ENCODE measurements at places on chromosomes 3 and 15.

DNA sequence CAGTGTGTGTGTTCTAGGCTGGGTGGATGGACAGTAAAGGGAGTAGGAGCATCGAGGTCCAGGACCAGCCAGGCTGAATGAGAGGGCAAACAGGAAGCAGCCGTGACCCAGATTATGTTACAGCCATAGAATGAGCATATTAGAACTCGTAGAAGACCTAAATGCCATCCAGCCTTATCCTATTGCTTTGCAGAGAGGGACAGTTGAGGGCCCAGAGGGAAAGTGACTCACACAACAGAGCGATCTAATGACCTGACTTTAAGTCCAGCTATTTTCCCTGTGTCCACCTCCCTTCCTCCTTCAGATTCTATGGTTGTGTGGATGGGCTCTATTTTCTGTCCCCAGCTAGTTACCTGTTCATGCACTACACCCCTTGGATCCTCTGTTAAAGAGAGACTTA, 634.1 kb upstream of the TBL1XR1 start:
- no peak for DNase-seq

- peak; percentile 24 for DNase-seq
These were observed 1.0 kb upstream of the UBL7 start for GRCh38 chr15:74461847-74462511.

- DNase-seq, result peak; percentile 63
These were observed 52.9 kb upstream of the SEC13 start for GRCh38 chr3:10373686-10374261.

- no peak for DNase-seq
These were observed 59.0 kb upstream of the MBNL1 start for GRCh38 chr3:152209776-152210175.

DNA sequence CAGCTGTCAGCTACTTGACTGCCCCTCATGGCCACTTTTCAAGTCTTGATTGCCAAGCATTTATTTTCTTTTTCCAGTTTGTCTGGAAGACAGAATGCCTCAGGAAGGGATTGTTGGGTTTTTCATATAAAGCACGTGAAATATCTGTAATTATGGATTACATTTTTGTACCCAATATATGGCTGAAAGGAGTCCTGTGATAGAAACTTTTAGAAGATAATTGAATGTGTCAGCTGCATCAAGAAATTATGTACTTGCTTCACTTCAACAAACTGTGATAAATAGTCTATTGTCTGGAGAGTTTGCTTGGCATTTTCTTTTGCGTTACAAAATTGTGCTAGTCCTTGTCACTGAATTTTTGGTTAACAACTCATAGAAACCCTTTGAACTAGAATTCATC, 247.9 kb upstream of the SLCO3A1 start:
- DNase-seq, result no peak

DNA sequence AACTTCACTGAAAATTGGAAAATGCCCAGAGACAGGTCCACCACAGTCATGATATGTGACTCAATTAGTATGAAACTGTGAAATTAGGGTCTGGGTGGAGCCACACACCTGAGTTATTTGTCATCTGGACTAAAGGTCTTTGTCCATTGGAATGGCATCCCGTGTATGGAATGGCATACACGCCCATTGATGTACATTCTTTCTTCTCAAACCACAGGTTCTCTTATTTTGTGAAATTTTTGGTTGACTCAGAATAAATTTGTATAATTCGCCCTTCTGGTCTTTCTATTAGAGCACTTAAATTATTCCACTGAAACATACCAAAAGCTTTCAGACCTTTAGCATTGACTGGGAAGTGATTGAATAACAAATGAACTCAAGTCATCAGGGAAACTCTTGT, 66.8 kb upstream of the UBE2E1 start:
- no peak for DNase-seq

GRCh38 chr15:78045189-78045588, 32.3 kb downstream of the TBC1D2B start:
- DNase-seq, result peak; percentile 17

DNA sequence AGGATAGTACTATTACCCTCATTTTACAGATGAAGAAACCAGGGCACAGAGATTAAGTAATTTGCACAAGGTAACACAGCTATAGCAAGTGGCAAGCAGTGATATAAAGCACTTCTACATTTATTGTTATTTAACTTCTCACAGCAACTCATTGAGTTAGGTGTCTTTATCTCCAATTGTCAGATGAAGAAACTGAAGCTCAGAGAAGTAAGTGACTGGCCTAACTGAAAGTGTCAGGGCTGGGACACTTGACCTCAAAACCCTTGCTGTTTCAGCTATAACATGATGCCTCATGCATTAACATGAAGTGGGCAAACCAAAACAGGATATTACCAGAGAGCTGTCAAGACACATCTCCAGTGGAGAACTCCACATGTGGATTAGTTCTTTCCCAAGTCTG, 65.8 kb upstream of the LEKR1 start:
- DNase-seq, result peak; percentile 26

GRCh38 chr3:8884630-8885290, 78.5 kb downstream of the RAD18 start:
- DNase-seq, result no peak

- no peak for DNase-seq
These were observed 5.1 kb downstream of the IGDCC3 start for GRCh38 chr15:65372787-65373067.

DNA sequence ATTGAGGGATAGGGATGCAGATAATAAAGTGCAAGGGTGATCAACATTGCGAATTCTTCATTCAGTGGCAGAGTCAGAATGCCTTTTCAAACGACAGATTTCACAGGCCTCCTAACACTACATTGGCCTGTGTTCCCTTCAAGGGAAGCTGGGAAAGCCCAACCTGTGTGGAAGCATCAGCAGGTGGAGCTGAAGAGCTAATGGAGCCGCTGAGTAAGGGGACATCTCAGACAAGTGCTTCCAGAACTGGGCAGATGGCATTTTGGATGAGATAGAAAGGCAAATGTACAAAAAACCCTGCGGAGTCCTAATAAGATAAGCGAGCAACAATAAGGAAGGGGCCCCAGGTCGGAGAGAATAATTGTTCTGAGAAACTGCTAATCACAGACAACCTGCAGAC, 8.5 kb upstream of the SLC24A5 start:
- DNase-seq, result peak; percentile 29

DNA sequence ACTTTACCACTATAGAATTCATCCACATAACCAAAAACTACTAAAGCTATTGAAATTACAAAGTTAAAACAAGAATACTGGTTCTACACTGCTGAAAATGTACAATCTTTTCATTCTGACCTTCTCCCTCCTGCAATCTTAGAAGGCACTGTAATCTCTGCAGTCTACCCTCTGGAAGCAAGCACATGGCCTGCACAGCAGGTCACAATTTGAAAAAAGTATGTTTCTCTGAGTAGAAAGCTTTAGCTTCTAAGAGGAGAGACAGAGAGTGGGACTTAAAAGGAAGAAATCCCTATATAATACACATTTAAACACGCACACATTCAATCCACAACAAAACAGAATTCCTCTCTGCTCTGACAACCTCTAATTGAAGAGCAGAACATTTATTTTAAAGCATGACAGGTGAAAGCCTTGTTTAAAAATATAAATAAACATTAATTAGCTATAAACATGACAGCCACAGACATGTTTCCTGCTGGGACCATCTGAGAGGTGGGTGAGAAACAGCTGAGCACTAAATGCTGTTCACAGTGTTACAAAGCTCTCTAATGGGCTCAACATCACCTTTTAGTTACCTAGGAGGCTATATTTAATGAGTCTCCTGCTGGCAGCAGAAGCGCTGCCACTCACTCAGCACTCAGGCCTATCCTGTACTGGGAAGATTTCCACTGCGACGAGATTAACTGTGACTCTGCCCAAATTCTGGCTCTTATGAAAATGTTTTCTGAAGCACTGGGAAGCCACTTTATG, 447.4 kb downstream of the AGBL1 start:
- no peak for DNase-seq

DNA sequence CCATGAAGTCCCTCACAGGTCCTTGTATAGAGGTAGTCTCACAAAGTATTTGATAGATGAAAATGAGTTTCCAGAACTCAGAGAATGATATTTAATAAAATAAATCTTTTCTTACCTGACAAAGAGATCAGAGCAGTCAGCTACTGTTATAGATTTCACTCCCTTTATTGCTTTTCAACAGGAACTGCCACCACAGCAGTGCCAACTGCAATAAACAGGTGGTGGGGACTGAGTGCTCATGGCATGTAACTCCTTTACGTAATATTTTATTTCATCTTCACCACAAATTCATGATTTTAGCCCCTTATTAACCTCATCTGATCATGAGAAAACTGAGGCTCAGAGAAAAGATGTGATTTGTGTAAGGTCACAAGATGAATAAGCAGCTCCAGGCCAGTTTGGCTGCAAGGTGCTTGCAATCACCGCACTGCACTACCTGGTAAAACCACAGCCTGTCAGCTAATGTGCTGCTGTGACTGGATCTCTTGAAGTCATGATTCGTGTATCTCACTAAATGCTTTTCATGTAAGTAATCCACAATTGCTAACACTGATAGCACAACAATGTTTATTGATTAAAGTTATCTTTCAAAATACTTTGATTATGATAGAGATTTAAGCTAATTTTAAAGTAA, 78.8 kb downstream of the WNT5A start:
- DNase-seq, result no peak

- no peak for DNase-seq
These were observed 4.2 kb downstream of the TWF2 start for GRCh38 chr3:52234516-52235447.

DNA sequence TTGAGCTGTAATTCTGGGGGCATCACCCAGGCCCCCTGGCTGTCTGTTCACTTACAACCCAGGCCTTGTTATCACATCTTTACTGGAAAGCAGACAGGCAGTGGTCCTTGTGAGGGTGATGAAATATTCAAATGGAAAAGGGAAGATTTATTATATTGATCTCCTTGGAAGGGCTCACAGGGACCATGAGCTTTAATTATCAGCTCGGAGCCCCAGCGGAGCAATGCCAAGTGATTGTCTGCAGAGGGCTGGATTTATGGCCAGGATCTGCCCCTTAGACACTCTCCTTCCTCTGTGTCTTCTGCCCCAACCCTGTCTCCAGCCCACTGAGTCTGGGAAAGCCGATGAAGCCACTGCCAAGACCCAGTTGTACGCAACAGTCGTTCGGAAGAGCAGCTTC, 31.9 kb downstream of the CCDC33 start:
- DNase-seq, result no peak

DNA sequence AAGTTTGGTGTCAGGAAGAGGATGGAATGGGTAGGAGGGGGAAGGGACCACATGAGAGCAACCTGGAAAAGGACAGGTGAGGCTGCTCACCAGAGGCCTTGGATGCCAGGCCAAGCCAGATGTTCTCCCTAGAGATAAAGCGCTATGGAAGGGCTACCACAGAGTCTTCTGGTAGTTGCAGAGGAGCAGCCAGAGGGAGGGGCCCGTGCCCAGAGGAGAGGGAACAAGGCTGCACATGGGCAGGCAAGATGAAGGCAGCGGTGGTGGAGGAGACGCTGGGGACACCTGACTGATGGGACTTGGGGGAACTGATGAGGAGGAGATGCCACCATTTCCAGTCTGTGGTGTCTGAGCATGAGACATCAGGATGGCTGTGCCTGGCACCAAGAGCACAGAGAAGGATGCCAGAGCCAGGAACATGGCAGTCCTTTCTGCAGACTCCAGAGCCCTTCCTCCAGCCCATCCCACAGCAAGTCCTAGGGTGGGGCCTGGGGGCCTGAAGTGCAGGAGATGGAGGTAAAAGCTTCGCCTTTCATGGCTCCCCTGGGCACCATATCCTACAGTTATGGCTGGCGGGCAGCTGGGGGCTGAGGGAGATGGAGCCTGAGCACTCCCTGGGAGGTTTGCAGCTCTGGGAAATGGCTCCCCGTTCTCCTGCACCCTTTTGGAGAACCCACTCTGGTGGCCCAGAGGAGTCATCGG, 103.0 kb downstream of the ETFA start:
- DNase-seq, result no peak

DNA sequence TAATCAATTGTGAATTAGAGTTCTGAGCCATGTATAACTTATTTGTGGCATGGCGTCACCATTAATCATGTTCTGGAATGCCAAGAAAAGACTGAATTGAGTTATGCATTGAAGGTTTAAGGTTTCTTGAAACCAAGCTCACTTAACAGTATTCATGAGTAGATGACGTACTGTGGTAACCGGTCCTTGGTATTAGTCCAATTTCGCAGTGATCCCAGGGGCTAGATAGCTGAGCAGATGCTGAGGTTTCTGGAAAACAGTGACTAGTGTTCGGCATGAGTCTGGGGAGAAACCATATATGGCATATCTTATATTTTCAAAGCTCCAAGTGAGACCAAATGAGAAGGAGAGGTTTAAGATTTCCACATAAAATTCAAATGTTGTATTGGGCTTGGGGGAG, 218.3 kb upstream of the LYSMD4 start:
- no peak for DNase-seq

DNA sequence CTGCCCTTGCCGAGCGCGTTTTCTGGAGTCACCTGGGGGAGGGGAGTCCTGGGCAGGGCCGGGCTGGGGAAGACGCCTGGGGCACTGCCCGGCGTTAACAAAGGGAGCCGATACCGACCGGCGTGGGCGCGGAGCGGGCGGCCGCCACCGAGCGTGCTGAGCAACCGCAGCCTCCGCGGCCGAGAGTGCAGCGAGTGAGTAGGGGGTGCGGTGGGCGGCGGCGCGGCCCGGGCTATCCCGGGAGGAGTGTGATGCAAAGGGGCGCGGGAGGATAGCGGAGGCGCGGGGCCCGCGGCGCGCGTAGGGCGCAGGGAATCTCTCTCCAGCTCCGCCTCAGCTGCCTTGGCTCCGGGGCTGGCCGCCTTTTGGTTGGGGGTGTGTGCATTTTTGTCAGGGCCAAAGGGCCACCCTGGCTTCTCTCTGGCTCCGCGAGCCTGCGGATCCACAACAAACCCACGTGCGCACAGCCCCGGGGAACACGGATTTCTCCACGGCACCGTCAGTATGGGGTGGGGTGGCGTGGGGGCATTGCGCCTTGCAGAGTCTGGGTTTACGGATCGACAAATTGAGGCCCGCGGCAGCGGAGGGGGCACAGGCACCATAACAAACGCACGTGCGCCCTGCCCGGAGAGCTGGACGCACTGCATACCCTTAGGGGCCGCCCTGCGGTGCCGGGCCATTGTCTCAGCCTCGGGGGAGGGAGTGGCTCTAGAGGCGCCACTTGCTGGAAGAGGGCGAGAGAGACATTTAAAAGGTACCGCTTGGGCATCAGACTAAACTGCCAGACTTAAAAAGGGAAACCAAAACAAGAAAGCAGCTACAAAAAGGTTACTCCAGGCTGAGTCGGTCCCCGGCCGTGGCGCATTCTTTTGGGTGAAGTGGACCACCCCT, 560 bp downstream of the ST6GAL1 start:
- peak; percentile 52 for DNase-seq

- no peak for DNase-seq
These were observed 592 bp downstream of the DUOXA2 start for GRCh38 chr15:45114751-45115085.

- DNase-seq, result peak; percentile 77
These were observed 1.4 kb upstream of the STRA6 start for GRCh38 chr15:74203914-74204431.

GRCh38 chr3:150077107-150077506, 106.4 kb upstream of the PFN2 start:
- DNase-seq, result no peak
